SK-N-SH (cell line): ENCODE measurements at places on chromosomes 1 and 21.

DNA sequence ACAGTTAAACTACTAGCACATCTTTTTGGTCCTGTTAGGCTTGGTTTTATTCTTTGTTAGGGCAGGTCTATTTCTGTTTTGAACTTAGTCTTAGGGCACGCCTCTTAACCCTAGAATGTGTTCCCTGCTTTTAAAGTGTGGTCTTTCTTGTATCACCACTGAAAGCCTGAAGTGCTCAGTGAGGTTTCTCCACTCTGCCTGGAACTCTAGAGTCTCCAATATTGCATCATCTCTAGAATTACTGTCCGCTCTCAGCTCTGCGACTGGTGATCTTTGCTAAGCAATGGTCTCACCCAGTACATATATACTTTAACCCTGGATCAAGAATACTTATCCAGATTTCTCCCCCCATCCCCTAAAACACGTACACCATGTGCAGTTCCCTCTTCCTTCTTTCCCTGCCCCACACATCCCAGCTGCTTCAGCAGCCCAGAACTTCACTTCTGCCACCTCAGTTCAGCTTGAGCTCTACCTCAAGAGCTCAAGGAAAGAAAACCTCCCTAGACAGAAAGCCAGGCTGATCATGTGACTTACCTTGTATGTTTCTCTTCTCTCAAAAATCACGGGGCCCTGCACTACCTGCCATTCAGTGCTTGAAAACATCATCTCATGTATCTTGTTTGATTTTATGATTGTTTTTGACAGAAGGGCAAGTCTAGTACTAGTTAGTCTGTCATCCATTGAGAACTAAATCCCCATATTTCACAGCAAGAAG lies 59.9 kb downstream of the TENT5C start:
- no peak for DNase-seq

- no peak for DNase-seq
These were observed 156.3 kb upstream of the C1orf174 start for GRCh38 chr1:4056422-4056821.

DNA sequence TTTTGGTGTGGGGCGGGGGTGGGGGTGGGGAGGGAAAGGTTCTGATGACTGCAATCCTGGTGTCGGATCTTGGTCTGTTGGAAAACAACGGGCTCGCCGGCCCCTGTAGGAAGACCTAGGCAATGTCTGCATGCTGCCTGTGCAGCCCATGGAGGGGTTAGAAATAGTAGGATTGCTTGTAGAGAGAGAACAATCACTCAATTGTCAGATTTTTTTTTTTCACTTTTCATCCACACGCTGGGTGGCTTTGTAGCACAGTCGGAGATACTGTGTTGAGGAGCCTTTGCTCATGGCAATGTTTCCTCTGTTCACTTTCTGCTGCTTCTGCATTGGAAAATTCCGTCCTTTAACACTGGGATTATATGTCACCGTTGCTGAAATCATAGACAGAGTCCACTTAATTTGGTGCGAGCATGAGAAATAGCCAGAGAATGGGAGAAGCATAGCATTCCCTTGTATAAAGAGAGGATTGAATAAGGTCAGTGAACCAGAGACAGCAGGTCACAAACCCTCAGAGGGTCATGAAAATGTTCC lies 107.5 kb downstream of the MRPS6 start:
- no peak for DNase-seq

GRCh38 chr1:41758904-41759548 lies 159.7 kb downstream of the HIVEP3 start:
- no peak for DNase-seq

DNA sequence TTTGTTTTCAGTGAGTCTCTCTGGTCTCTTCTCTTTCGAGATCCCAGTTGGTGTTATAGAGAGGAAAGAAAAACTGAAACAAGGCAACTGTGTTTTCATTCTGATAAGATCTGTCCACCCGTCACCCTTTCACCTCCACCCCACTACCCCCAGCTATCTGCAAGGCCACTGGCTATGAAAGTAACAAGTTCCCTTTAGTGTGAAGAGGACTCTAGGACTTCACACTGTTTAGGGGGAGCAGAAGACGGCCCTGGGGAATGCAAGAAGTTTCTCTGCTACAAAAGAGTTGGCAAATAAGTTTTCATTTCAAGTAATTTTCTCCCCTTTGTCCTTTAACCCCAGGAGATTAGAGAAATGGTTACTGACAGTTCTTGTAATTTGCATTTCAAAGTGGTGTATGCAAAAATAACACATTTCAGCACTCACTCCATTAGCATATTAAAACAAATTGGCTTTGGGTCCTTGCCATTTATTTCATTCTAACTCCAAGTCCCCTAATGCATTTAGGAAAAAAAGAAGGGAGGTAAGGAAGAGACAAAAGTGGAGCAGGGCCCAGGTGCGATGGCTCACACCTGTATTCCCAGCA lies 79.6 kb upstream of the PPM1J start:
- DNase-seq = no peak

- no peak for DNase-seq
These were observed 413.4 kb downstream of the CAMTA1 start for GRCh38 chr1:7198664-7199063.

DNA sequence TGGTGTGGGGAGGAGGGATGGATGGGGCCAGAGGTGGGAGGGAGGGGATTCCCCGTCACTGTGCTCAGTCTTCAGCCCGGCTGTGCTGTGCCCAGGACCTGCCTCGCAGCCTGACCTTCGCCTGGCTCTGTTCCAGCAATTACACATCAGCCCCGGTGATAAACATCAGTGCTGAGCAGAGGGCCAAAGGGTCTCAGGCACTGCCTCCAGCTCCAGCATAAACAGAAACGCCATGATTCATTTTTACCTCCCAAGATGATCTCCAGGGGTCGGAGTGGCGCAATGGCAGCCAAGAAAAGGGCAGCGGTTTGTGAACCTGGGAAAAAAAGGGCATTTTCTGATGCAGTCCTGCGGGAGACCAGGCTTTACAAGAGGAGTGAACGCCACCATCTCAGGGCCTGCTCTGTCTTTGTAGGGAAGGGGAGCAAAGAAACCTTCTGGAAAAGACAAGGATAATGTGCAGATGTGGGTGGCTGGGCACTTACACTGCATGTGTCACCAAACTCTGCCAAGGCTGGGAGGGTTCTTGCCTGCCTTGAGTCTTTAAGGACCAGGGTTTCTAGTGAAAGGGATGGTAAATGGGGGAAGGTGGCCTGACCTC lies 28.1 kb downstream of the SHISA4 start:
- peak; percentile 84 for DNase-seq

GRCh38 chr1:36397378-36398230 lies at the start of gene LSM10:
Gene LSM10 (minus strand): TSS chr1:36397908. CDS start chr1:36394129, 3,779 bp downstream.
- DNase-seq = peak; percentile 92

GRCh38 chr1:236524895-236525184 lies 1.1 kb downstream of the LGALS8 start:
- no peak for DNase-seq

DNA sequence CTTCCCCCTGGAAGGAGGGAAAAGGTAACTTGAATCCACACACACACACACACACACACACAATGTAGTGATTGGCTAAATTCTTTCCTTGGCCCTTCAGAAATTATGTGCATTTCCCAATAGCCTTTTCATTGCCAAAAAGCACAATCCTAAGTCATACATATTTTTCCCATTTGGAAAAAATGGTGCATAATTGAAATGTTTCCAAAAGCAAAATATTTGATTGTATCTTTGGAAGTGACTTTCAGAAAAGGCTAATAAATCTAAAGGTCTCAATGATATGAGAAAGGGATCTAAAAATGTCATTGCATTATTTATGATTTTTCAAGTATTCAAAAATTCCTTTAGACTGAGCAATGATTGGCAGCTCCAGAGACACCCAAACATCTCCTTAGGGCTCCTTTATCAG lies 43.5 kb upstream of the NEK7 start:
- no peak for DNase-seq
